ENCODE measurements at places on chromosomes 16 and 17. TPM values are rescaled to one million over a fixed set of nuclear protein-coding genes. Genes with fewer than 3 reads are reported as not detected.

Gene SLC4A1
- not detected for total RNA-seq

Gene SPNS3
- total RNA-seq: not detected

Gene HOXB1
- not detected for total RNA-seq

Gene TBC1D3
- total RNA-seq: not detected

Gene RASL10B
- total RNA-seq: 28.3 TPM

Gene DNAAF1
- not detected for total RNA-seq

Gene MT1X
- total RNA-seq: 95.4 TPM

Gene NOTUM
- 1.8 TPM for total RNA-seq

Gene KRT28
- not detected for total RNA-seq

Data from SJCRH30 (cell line).